ENCODE measurements at places on chromosomes 4 and X. TPM values are rescaled to one million over a fixed set of nuclear protein-coding genes. Genes with fewer than 3 reads are reported as not detected.

DNA sequence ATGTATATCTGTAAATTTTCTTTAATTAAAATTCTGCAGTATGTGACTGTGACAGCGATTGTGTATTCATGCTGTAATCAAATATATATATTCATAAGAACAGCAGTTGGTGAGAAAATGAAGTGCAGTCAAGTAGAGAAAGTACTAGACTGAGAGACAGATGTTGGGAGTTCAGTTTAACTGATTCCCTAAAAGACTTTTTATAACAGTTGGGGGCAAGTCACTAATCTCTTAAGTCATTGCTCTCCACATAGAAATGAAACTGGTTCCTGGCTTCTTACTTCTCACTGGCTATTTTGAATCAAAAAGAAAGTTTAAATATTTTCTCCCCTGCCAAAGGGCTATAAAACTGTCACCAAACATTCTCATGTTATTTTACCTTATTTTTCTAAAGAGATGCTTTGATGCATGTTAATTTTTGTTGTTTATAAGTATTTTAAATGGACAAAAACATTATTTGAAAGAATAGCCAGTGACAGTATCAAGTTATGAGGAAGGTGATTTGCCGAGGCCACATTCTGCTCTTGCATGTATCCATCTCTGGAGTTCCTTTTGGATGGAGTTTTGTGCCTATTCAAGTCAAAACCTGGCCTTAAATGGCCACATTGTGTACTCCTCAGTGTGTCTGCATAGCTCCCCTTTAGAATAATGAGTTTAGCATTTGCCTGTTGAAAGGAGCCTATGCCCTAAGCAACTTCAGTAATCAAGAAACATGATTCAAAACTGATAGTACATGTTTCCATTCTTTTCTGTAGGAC is 30.8 kb downstream of the EXOC1 start:
- no peak for DNase-seq

DNA sequence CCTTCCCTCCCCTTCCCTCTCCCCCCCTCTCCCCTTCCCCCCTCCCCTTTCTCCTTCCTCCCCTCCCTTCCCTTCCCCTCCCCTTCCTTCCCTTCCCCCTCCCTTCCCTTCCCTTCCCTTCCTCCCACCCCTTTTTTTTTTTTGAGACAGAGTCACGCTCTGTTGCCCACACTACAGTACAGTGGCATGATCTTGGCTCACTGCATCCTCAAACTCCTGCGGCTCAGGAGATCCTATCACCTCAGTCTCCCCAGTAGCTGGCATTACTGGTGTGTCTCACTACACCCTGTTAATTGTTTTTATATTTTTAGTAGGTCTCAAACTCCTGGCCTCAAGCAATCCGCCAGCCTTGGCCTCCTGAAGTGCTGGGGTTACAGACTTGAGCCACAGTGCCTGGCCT is 66.6 kb downstream of the TBC1D9 start:
- no peak for DNase-seq

CORIN gene
- total RNA-seq = 106 TPM

GRCh38 chrX:49042581-49043219 is 457 bp downstream of the TFE3 start:
- peak; percentile 34 for DNase-seq

CXorf49 gene
- not detected for total RNA-seq

DNA sequence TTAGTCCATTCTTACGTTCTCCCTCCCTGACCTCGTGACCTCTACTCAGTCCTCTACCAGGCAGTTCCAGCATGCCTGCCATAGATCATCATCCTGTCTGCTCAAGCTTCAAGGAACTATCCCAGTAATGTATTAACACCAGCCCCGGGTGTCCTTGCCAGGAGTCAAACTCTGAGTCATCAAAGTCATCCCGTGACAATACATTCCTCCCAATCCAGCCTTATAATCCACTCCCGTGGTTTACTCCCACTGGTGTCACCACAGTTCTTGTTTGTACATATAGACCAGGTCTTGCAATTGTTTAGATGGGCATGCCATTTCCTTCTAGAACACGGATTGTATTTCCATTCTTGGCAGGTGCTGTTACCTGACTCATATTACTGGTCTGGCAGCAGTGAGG is 68.7 kb upstream of the TAB3 start:
- no peak for DNase-seq

DNA sequence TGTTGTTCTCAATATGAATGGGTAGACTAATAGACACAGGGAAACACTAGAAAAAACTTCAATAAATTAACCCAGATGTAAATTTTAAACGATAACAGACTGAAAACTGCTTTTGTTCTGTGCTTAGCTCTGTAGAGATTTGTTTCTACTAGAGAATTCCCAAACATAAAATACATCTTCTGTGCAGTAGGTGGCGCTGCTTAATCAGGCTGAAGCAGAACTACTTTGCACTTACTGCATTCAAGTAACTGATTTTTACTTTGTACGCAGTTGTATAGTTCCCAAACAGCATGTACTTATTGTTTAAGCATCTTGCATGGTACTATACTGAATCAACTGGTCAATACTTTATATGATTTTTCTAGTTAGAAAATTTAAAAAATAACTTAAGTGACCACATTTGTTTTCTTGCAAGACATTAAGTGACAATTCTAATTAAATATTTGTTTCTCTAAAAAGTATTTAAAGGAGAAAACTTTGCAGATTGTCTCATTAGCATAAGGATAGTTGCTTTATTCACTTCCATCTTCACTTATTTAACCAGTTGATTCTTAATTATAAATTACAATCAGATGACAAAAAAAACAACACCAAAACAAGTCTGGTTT is 490.6 kb downstream of the IL15 start:
- DNase-seq = peak; percentile 40

SEPSECS gene
- 4.4 TPM for total RNA-seq

DNA sequence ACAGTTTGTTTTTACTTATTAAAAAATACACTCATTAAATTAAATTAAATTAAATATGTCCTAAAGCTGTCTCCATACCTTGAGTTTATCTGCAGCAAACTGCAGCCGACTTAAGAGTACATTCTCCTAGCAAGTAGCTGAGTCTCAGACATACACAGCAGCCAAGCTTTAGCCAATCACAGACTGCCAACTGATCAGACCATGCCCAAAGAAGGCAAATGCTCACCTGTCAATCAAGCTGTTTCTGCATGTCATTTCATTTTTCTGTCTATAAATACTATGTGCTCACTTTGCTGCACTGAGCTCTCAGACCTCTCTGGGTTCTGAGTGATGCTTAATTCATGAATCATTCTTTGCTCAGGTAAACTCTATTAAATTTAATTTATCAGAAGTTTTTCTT is 280.9 kb upstream of the EPHA5 start:
- no peak for DNase-seq

GRCh38 chr4:79626101-79626500 is 218.1 kb upstream of the GK2 start:
- no peak for DNase-seq

SSX2 gene
- not detected for total RNA-seq

DNA sequence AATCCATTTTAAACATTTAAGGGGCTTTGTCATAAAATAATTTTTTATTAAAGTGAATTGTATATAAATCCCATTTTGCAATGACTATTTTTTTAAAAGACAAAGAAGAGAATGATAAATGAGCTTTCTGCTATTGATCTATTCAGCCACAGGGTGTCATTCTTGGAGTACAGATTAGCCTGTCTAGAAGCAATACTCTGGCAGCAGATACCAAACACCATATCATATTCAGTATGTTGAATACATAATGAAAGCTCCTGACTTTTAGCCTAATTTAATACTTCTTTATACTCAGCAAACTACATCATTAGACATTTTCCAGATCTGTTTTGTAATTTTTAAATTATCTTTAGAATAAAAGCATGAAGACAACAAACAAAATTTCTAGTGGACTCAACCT is 496.3 kb downstream of the PDGFC start:
- DNase-seq = no peak

TRAM1L1 gene
- total RNA-seq = 0.91 TPM

GPR50 gene
- total RNA-seq = not detected

UGT2B10 gene
- not detected for total RNA-seq

DNA sequence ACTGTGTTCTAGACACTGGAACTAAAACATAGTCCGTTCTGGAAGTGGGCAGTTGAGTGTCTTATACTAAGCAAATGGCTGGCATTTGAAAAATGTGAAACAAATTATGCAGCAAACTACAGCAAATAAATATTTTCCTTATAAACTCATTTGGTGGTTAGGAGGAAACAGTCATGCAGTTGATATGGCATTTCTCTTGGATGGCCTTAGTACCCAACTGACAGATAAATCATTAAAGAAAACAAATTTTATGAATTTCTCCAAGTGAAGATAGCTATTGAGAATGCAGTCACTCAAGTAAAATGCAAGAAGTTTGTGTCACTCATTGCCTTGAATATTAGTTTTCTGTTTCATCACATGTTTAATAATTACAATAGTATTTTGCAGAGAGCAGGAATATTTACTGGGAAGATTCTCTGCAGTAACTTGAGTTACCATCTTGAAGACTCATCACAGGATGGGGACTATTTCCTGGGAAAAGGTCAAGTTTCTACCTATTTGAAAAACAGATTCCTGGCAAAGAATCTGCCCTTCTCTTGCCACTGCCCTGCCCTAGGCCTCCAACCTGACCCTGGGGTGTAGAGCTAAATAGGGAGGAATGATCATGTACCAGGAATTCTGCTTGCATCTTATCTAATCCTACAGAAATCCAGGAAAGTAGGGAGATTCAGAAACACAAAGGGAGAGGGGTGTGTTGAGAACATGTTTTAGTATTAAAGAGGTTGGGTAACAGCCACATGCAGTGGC is 105.9 kb downstream of the SH3RF1 start:
- no peak for DNase-seq
